ENCODE measurements at places on chromosomes 6 and 20.

- no peak for DNase-seq
Observed at GRCh38 chr20:507006-507758, 36.4 kb downstream of the CSNK2A1 start.

DNA sequence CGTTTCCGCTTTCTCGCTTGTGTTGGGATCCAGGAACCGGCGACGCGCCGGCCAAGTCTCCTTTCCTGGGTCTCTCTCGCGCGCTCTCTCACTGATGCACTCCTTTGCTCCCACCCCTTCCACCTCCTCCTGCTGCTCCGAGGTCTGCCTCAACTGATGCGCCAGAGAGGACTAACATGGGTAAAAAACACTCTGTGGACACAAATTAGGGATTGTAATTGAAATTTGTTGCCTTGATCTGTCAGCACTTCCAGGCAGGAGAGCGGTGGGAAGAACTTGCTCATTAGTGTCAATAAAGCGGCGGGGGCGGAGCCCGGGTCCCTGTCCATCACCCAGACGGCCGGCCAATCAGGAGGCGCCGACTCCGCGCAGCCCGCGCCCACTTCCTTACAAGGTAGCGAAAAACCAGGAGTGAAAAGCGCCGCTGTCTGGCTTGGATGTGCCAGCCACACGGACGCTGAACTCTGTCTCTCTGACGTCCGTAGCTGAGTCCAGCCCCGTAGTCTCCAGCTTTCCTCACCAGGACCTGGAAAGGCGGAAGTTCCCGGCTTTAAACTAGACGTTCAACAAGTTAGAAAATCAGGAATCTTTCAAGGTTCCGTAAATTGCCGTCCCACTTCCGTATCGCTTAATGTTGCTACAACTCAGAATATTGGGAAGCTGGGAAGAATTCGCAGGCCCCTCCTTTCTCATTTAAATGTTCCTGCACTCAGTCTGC lies at the start of gene TBX18:
TSS of gene TBX18 (minus strand) at position 267 of the 718 bp plus-strand sequence. CDS start 417 bp downstream, outside the sequence.
- DNase-seq: no peak

DNA sequence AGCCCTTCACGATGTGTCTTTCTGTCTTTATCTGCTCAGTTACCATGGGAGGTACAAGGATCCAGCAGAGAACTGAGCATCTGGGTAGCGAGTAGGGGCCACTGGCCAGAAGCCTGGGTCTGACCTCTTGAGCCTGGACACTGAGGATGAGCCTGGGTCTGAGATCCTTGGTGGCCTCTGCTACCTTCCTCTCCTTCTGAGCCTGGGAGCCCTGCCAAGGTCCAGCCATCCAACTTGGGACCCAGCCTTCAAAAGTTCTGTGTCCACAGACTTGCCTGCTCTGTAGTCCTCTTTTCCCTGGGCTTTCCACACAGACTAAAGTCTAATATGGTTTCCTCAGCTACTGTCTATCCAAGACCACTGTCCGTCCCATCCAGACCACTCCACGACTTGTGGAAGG lies 60.2 kb upstream of the NAA20 start:
- no peak for DNase-seq

DNA sequence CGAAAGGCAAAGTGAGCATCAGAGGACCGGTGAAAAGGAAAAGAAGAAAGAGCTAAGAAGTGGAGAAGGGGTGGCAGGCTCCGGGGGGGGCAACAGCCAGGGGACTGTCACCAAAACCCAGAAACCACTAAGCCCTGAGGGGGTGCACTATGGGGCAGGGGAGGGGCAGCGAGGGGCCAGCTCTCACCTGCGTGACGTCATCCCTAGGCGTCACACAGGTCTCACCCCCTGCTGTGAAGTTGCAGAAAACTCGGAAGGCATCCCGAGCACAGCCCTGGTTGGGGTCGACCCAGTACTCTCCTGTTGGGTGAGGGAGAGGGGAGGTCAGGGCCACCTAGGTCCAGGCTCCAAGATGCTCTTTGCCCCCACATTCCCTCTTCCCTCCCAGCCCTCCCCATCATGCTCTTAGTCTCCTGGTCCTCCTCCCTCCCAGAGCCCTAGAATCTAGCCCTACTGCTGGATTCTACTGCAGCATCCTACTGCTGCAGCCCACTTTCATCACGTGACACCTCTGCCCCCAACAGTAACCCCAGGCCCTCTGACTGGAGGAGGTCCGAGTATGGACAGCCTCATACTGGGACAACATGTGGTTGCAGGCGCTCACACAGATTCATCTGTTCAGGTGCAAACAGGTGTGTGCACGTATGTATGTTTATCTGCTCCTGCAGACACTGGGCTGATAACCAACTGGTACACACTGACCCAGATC lies 27.4 kb downstream of the COL11A2 start:
- DNase-seq: no peak

- DNase-seq: no peak
Observed at GRCh38 chr6:108637963-108638362, 77.2 kb downstream of the FOXO3 start.

- no peak for DNase-seq
Observed at GRCh38 chr6:144093658-144094057, 1.7 kb downstream of the SF3B5 start.

DNA sequence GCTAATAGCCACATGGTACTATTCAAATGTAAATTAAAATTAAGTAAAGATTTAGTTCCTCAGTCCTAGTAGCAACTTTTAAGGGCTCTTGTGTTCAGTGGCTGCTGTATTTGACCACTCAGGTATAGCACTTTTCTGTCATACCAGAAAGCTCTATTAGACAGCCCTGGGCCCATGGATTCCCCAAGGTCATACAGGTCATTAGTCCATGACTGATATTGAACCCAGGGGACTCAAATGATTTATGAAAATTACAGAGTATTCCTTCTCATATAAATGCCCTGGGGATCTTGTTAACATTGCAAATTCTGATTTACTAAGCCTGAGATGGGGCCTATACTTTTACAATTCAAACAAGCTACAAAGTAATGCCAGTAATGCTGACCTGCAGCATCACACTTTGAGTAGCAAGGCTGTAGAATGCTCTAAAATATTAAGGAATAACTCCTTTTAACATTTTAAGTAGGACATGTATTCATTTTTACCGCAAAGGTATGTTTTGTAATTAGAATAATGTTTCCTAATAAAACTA lies 29.6 kb downstream of the RNF217 start:
- DNase-seq: no peak

GRCh38 chr6:167331565-167331964 lies 6.7 kb downstream of the TTLL2 start:
- no peak for DNase-seq

DNA sequence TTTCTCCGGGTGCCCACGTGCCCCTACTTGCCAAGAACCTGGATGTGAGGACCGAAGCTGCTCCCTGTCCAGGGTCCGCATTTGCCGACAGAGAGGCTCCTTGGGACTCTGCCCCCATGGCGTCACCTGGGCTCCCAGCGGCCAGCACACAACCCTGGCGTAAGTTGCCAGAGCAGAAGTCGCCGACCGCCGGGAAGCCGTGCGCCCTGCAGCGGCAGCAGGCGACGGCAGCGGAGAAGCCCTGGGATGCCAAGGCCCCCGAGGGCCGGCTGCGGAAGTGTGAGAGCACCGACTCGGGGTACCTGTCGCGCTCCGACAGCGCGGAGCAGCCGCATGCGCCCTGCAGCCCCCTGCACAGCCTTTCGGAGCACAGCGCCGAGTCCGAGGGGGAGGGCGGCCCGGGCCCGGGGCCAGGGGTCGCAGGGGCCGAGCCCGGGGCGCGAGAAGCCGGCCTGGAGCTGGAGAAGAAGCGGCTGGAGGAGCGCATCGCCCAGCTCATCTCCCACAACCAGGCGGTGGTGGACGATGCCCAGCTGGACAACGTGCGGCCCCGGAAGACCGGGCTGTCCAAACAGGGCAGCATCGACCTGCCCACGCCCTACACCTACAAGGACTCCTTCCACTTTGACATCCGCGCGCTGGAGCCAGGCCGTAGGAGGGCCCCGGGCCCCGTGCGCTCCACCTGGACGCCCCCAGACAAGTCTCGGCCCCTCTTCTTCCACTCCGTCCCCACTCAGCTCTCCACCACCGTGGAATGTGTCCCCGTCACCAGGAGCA lies 28.3 kb downstream of the ZNF831 start:
- no peak for DNase-seq

- DNase-seq: no peak
Observed at GRCh38 chr20:47428851-47429336, 72.4 kb upstream of the ZMYND8 start.

- DNase-seq: no peak
Observed at GRCh38 chr6:39195792-39196385, 33.4 kb downstream of the KCNK5 start.

DNA sequence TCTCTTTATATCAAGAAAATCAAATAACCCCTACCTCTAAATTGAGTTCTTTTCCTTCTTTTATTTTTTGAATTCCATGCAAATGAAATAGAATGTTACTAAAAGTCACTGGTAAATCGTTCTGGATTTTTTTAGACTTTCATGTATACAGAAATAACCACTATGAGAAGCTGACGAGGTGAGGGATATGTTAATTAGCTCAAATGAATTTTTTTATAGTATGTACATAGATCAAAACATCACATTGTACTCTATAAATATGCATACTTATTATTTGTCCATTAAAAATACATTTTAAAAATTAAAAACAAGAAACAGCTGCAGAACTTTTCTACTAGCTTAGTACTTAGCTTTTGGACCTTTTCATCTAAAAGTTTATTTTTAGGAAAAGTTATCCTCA lies 165.4 kb downstream of the DOK5 start:
- DNase-seq: no peak

DNA sequence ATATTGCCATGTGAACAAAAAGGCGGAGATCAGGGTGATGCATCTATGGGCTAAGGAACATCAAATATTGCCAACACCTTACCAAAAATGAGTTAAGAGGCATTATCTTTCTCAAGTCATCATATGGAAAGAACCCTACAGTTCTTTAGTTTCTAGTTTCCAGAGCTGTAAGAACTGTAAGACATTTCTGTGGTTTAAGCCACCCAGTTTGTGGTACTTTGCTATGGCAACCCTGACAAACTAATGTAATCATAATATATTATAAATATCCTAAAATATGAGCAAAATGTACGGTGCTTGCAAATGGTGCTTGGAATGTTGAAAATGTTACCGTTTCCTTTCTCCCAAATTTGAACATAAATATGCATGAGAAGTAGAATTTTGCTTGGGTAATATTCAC lies 349.6 kb downstream of the PHF3 start:
- DNase-seq: no peak

GRCh38 chr6:158803733-158804143 lies 15.4 kb downstream of the EZR start:
- no peak for DNase-seq

- no peak for DNase-seq
Observed at GRCh38 chr6:139925894-139926641, 551.6 kb upstream of the CITED2 start.

DNA sequence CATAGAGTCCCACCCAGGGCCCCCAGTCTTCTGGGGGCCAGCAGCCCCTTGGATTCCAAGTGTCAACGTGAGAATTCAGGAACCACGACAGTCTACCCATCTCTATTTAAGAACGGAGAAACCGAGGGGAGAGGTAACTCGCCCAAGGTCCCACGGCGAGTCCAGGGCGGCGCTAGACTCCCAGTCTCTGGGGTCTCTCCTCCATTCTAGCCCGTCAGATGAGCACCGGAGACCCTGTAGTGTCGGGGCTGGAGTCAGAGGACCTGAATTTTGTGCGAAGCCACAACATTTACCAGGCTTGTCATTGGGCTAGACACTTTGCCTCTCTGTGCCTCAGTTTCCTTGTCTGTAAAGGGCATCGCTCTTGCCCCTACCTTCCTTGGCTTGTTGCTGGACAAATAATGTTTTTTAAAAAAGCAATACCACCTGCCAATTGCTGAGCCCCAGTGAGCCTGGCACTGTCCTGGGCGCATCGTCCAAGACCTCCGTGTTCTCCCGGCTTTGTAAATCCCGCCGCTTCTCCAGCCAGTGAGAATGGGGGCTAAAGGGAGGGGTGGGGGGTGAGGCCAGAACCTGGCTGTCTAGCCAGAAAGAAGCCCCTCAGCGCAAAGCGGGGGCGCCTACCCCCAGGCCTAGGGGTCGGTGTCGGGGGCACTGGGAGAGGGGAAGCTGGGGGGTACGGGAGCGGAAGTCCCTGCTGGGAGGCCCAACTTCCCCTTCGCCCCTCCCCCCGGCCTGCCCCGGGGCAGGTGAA lies 91.7 kb downstream of the NCR2 start:
- DNase-seq: no peak

DNA sequence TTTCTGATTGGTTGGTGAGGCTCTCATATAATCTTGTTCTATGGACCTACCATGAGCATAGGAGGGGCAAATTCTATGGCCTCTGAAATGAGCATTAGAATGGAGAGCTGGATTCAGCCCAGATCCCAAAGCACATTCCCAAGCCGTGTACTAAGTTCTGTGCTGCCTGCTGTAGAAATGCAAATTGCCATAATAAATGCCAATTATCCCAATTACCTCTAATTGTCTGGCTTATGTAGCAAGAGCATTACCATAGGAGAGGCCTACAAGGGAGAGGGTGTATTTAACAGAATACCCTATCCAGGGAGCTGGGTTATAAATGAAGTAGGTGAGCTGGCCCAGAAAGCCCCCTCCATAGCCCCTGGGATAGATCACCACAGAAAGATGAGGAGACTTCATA lies 126.8 kb downstream of the LRFN2 start:
- DNase-seq: no peak

DNA sequence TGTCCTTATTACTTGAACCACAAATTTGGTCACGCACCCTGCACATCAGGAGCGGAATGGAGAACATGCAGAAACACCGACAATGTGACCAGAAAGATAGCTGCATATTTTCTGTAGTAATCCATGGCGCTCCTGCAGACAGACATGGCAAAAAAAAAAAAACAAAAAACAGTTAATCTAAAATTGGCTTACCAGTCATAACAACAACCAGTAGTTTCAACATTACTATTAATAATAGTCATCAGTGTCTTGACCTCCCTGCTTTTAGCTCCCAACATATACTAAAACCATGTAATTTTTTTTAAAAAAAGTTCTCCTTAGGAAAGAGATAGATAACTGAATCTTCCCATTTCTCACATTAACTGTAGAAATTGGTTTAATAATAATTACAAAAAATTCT lies 6.8 kb downstream of the CGA start:
- no peak for DNase-seq

- DNase-seq: no peak
Observed at GRCh38 chr6:145209272-145209671, 526.0 kb downstream of the EPM2A start.

- DNase-seq: no peak
Observed at GRCh38 chr20:23995905-23996666, 7.5 kb upstream of the GGTLC1 start.

- DNase-seq: no peak
Observed at GRCh38 chr6:124033501-124033900, 229.8 kb downstream of the NKAIN2 start.

- peak; percentile 84 for DNase-seq
Observed at GRCh38 chr20:63653041-63653973, at the start of gene STMN3. TSS of gene STMN3 (minus strand) at chr20:63653424. CDS start at chr20:63653345, 79 bp downstream.

DNA sequence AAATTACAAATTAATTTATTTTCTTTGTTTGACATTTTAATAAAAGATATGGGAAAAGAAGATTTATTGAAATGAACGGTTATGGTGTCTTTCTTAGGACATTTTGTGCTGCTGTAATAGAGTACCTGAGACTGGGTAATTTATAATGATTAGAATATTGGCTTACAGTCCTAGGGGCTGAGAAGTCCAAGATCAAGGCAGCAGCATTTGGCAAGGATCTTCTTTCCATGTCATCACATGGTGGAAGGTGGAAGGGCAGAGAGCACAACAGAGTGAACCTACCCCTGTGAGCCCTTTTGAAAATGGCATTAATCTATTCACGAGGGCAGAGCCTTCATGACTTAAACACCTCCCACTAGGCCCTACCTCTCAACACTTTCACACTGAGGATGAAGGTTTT lies 75.7 kb upstream of the LTV1 start:
- DNase-seq: no peak

- DNase-seq: peak; percentile 4
Observed at GRCh38 chr6:141451511-141452353, 681.0 kb upstream of the GJE1 start.
